ENCODE measurements at places on chromosomes 2 and 18.

- DNase-seq = no peak
Observed at GRCh38 chr18:42743373-42744138, 371.9 kb downstream of the RIT2 start.

DNA sequence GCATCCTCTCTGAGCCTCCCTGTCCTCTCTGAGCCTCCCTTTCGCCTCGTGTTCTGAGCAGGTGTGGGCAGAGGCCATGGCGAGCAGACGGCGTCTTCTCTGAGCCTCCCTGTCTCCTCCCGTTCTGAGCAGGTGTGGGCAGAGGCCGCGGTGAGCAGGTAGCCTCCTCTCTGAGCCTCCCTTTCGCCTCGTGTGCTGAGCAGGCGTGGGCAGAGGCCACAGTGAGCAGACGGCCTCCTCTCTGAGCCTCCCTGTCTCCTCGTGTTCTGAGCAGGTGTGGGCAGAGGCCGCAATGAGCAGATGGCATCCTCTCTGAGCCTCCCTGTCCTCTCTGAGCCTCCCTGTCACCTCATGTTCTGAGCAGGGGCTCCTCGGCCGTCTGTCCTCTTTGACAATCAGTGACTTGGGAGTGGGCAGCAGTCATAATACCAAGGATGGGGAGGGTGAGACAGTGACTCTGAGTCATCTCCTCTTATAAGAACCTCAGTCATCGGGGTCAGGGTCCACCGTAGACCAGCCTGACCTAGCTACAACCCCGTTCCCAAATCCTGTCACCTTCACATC, 395.1 kb upstream of the SALL3 start:
- no peak for DNase-seq

DNA sequence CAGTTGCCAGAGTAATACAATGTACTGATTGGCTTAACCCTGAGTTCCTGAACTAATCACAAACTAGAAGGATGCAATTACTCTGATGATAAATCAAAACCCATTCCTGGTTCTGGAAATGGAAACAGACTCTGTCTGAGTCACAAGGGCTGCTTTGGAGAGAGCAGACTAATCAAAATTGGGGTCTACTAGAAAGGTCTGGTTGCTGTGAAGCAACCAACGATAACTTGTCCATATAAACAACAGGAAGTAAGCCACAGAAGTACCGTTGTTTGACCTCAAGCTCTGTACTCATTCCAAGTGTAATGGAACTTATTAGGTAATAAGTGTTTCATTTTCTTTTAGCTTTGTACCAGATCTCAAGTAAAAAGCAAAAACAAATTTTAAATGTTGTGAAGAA, 49.7 kb downstream of the RASGRP3 start:
- DNase-seq = peak; percentile 15

DNA sequence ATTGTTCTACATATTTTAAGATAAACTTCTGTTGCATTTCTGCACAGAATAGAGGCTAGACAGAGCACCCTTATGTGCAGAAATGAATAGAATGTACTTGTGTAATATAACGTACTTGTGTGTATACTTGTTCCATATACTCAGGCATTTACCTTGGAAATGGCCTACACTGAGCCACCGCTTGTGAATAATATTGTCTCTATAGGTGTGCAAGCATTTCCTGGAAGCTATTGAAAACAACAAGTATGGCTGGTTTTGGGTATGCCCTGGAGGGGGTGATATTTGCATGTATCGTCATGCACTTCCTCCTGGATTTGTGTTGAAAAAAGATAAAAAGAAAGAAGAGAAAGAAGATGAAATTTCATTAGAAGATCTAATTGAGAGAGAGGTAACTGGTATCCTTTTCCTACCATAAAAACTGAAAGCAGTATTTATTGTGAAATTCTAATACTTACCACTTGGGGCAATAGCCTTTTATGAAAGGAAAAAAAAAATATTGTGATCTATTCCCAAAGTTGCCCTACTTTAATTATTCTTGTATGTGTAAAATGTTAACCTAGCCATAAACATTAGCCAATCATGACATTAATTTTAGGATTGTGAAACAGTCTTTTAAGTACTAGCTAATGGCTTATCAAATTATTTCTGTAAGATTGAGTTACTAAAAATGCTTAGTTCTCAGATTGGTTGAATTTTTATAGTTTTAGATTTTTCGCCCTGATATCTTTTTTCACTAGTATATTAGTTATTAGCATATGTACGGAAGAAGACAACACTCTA, 18.0 kb downstream of the ZC3H15 start:
- DNase-seq = no peak

- no peak for DNase-seq
Observed at GRCh38 chr2:20576598-20577115, 74.2 kb downstream of the HS1BP3 start.

GRCh38 chr18:77547757-77548156, 298.1 kb downstream of the GALR1 start:
- no peak for DNase-seq

DNA sequence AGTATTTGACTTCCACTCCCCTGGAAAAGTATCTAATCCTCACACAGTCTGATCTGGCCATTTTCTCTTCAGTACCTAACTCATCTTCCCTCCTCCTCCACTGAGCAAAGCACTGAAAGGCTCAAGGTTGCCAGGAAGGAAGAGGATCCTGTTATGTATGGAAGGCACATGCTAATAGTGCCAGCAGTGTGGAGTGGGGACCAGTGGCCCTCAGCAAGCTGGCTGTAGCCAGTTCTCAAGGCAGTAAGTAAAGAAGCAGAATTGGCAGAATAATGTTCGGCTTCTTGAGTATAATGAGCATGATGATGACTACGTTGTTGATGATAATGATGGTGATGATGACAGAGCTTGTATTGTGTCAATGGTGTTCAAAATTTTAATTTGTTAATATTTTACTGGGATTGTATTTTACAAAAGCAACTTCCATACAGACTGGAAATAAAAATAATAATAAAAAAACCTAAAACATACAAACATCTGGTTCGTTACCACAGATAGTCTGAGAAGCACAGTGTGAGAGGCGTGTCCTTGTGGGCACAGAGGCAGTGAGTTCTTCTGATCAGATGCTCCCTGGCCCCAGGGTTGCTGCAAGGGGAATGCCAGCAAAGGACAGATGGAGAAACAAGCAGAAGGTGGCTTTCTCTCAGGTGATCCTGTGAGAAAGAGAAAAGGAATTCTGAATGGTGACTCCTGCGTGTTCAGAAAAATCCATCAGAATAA, 528.8 kb downstream of the CMPK2 start:
- no peak for DNase-seq

DNA sequence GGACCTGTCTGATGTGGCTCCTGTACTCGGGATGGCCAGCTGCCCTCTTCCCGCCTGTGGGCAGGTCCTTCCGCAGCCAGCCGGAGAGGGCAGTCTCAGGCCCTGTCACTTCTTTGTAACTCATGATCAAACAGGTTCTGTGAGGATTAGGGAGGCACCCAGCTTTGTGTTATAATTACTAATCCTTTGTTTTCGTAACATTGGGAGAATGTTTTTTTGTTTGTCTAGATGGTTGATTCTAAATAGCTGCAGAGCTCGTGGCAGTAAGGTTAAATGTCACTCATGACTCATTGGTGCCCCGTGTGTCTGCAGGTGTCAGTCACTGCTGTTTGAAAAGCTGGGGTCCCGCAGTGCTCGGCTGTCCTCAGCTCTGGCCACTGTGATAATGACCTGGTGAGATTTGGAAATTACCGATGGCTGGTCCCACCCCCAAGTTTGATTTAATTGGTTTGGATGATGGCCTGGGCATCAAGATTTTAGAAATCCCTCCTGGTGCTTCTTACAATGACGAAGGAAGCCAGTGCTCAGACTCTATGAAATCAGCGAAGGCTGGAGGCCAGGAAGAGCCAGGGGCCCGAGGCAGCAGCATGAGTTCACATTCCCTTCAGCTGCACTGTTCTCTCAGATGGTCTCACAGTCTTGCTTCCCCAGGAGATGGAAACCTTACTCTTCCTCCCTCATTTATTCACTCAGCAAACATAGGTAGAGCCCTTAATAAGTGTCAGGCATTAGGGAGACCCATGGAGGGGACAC, 172.8 kb downstream of the VAPA start:
- no peak for DNase-seq
